Stimulated activated naive B cell treated with anti-CD40 and anti-IgM and Interleukin-4, amounts not matched to agents 10 μg/mL and 1 μg/mL and 100 μg/mL, for 72 hours (primary cell): ENCODE measurements at places on chromosomes 12 and 14.

- DNase-seq: no peak
These were observed 40.0 kb downstream of the SCN8A start for GRCh38 chr12:51630986-51631385.

- no peak for DNase-seq
These were observed 785.3 kb downstream of the TRHDE start for GRCh38 chr12:73057428-73057827.

GRCh38 chr14:99880651-99881420 lies 87.6 kb downstream of the EML1 start:
- DNase-seq: no peak

- DNase-seq: no peak
These were observed 129.5 kb downstream of the KIF26A start for GRCh38 chr14:104267895-104268294.

DNA sequence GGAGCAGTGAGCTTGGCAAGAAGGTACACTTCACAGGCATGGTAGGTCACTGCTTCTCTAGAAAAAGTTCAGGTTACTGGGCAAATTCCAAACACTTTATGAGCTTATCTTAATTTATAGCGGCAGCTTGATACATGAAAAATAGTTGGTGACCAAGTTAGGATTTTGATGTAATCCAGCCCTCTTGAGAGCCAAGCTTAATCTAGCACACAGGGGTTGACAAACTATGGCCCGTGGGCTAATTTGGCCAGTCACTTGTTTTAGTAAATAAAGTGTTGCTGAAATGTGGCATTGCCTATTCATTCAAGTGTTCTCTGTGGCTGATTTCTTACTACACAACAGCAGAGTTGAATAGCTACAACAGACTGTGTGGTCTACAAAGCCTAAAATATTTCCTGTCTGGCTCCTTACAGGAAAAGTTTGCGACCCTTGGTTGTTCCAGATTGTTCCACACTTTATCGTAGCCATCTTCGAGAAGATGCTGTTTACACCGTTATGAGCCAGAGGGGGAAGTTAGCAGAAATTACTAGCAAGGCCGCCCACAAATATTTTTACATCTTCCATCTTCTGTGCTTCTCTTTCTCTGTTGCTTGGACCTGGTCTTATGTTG lies 120.9 kb downstream of the DAAM1 start:
- no peak for DNase-seq

GRCh38 chr14:75793806-75794205 lies 132.8 kb downstream of the TTLL5 start:
- no peak for DNase-seq

DNA sequence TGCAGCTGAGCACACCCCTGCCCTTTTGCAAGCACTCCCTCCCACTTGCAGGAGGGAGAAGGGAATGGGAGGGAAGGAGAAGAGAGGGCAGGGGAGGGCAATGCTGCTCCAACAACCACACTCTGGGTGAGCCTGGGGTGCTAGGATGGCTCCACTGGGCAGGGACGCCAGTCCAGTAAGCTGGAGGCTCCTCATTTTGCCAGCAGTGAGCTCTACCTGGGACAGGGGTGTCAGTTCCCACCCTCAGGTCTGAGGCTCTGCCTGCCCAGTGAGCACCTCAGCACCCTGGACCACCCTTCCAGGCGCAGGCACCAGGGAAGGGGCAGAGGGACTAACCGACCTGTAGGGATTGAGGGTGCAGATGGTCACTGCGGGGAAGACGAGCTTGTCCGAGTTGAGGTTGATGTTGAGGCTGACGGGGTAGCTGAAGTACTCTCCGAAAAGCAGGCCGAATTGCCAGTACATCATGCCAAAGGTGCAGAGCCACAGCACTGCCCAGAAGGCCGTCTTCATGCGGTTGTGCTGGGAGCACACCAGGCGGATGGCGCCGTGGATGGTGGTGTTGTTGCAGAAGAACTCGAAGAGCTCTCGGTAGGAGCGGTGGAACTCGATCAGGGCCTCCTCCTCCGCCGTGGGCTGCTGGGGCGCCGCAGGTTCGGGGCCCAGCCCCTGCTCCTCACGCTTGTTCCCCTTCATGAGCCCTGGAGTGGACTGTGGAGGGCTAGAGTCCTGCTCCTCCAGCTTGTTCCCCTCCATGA lies 1.2 kb downstream of the SCNN1A start:
- no peak for DNase-seq

DNA sequence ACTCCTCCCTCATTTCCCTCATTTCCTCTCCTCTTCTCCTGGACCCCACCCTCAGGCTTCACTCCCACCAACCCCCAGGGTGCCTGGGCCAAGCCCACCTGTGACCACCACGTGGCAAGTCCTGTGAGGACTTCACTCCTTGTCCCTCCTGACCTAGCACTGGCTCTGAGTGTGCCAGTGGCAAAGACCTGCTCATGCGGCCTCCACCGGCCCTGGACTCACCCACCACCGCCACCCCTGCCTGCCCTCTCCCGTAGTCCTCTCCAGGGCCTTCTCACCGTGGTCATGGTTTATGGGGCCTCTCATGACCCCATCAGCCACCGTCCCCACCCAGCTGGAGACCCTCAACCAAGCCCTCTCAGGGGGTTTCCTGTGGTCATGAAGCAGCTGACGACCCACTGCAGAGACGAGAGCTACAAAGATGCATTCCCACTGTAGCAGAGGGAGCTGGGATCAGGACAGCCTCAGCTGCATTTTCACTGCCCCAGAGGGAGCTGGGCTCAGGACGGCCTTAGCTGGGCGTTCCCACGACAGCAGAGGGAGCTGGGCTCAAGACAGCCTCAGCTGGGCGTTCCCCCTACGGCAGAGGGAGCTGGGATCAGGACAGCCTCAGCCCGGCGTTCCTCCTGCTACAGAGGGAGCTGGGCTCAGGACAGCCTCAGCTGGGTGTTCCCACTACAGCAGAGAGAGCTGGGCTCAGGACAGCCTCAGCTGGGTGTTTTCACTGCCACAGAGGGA lies 3.2 kb upstream of the C14orf180 start:
- no peak for DNase-seq

DNA sequence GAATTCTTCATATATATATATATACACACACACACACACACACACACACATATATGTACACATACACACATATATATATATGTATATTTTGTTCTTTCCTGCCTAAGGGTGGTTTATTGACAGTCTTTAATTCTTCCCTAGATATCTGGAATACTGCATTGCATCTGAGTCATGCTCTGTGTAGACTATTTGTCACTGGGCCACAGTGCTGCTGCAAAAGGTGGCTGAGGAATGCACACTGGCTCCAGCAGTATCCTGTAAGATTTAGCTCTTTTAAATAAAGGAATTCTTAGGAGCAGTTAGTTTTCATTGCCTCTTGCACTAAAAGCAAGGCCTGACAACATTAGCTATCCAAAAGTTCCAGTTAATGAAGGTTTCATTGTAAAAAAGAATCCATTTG lies 200.9 kb downstream of the APAF1 start:
- DNase-seq: no peak

GRCh38 chr12:67222302-67222701 lies 46.9 kb upstream of the CAND1 start:
- DNase-seq: no peak

DNA sequence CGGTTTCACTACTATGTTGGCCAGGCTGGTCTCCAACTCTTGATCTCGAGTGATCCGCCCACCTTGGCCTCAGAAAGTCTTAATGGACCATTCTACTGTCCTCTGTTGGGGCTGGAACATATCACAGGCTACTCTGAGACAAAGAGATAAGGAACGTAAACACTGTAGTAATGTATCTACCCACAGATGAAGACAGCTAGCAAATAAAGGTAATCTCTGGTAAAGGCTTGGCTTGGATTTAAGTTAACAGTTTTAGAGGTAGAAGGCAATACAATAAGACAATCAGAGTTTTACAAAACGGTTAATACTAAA lies 44.6 kb upstream of the ISM2 start:
- DNase-seq: no peak

- no peak for DNase-seq
These were observed 395.8 kb upstream of the FBXO33 start for GRCh38 chr14:39827901-39828655.

GRCh38 chr12:117100851-117101673 lies 1.8 kb upstream of the TESC start:
- DNase-seq: no peak

DNA sequence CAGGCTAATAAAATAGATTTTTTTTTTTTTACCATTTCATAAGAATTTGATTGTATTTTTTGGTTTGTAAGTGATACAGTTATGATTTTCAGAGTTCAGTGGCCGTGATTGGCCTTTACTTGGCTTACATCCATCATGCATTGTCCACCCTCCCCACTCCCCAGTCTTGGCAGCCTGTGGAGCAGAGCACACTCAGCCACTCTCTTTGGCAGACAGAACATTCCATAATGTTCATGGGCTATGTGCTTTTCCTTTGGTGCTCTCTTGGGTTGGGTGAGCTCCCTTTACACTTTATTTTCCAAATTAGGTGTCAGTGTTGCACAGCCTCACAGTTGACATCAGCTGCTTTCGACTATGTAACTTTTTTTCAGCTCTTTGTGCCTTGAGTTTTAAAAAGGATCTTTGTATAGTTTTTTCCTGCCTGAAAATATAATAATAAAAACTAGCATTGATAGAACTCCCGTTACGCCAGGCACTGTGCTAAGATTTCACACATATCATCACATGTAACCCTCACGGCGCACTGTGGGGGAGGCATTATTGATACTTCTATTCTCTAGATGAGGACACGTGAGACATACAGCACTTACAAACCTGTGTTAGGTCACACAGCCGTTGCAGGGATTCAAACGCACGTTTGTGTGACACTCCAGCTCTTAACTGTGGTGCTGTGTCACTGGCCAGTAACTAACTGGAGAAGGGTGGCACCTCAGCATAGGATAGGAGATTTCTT lies 21.5 kb downstream of the SUDS3 start:
- no peak for DNase-seq

DNA sequence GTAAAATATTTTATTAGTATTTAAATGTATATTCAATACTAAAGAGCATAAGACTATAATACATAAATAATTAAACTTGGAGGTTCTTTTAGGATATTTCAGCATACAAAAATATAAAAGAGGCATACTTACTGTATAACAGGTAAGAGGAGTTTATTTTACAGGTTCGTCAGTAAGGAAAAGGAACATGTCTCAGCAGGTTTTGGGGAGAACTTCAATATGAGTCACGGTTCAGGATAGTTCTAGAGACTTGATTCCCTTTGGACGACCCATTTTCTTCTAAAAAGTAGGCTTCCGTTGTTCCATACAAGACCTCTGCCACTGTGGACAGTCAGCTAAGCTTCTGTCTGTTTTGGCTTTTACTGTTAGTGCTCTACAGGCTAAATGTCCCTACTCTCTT lies 181.1 kb downstream of the ALX1 start:
- no peak for DNase-seq

- DNase-seq: no peak
These were observed at the start of gene SERPINA6 for GRCh38 chr14:94322648-94323570. Gene SERPINA6, minus strand, starts transcription at chr14:94323336. Its CDS starts 8,688 bp downstream, at chr14:94314648.

DNA sequence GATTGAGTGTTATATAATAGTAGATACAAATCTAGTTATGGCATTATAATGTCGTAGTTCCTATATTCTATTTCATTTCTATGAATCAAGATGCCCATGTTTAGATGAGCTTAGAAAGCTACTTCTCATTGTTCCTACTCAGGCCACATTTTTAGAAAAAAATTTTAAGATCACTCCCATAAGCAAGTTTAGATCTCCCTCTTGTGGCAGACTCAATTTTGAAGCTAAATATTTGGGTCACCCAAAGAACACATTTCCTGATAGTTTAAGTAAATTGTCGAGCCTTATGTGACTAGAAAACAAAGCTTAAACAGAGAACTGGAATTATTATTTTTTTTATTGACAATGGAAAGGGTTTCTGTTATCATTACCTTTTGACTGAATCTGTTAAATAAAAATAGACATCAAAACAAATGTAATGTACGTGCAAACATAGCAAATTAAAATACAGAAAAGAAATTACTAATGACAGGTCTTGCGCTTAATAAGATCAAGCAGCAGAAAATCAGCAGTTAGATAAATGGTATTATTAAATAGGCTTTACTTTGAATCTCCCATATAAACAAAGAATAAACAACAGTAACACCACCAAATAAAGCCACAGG lies 180.2 kb downstream of the ACSS3 start:
- no peak for DNase-seq

DNA sequence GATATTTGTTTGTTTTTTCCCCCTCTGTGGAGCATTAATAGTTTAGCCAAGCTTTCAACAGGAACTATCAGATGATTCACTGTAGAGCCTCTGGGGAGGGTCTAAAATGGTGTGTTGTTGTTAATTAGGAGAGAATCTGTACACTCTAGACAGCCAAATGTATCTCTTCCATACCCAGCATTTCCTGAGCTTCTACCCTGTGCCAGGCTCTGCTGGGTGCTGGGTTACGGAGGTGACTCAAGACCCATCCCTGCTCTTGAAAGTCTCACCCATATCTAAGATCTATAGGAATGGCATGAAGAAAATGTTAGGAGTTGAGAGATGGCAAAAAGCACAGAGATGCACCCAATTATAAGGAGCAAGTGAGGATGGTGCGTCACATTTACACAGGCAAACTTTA lies 245.8 kb downstream of the C12orf75 start:
- no peak for DNase-seq

DNA sequence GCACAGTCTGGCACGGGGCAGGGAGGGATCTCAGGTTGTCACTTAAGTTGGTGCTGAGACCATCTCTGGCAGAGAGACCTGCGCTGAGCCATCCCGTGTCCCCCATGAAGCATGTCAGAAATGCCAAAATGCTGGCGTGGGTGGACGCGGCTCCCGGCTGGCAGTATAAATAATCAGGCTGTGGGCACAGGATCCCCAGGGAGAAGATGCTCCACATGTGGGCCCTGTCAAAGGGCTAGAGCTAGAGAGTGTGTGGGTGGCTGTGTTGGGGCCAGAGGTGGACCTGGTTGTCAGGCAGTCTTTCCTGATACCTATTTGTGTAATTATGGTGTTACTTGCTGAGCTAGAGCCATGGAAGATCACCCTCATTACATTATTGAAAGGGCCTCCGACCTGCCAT lies 189.5 kb downstream of the TSPAN9 start:
- DNase-seq: no peak

DNA sequence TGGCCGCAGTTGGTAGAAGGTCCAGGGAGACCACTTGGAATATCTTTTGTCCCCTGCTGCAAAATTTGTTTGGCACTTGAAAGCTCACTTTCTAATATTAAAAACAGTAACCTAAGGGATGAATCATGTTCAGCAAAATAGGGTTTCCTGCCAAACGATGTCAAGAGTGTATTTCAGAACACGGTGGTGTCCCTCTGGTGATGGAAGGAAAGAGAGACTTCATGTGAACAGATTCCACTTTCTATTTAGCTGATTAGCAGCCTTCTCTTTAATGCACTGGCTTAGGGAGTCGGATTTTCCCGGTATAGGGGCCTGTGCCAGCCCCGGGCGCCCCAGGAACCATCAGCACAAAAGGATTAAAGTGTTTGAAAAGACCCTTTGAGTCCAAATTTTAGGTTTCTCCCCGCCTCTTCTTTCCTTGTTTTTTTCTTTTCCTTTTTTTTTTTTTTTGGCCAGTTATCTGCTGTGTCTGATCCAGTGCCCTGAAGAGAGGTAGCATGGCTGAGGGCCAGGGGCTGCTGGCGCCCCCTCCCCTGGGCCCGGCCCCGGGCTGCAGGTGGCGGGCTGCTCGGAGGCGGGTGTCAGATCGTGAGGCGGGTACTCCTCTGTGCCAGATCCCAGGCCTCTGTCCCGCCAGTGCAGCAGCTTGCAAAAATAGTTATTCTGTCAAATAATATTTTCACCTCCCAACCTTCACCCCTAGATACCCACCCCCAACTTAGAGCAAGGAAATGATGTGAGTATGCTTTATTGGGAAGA lies 88.3 kb downstream of the TESC start:
- DNase-seq: no peak
